ENCODE measurements at places on chromosomes 5 and 9.

DNA sequence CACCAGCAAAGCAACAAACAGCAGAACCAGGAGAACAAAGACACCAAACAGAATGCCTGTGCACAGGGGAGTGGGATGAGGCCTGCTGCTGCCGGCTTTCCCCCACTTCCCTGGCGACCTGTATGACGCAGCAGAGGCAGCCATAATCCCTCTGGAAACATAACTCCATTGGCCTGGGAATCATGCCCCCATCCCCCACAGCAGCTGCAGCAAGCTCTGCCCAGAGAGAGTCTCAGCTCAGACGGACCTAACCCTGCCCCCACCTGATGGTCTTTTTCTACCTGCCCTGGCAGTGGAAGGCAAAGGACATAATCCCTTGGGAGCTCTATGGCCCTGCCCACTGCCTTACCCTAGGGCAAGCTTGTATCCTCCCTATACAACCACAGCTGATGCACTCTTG is 81.8 kb upstream of the FANCC start:
- H3K4me3 ChIP-seq: no peak overlapping the region
- no peak for DNase-seq
- H3K27ac ChIP-seq: no peak overlapping the region
- H3K4me1 ChIP-seq: peaks cover 4% of the 10 kb centered on the region

DNA sequence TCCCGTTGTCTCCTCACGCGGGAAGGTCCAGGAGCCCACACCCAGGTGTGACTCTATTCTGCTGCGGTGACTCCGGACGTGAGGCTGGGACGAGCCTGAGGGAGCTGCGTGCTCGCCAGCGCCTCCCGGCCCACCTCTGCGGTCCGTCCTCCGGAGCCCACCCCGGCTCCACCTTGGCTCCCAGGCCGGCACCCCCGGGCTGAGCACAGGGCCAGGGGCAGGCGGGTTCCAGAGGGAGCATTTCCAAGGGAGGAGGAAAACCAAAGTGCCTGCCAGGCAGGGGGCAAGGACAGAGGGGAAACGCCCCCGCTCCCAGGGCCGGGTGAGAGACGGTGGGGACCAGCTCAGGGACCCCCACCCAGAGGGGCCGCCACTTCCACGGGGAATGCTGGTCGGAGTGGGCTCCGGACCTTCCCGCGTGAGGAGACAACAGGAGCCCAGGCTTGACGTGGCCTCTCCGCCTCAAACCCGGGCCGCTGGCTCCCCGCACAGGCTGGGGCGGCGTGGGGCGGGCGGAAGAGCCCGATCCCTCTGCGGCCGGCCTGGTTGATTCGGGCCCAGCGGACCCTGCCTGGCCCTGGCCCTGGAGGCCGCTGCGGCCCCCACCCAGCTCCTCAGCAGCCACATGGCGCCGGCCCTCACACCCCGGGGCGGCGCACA is 26.0 kb downstream of the IRX4 start:
- H3K4me1 ChIP-seq: peaks cover 5% of the 10 kb centered on the region
- H3K36me3 ChIP-seq: no peaks in the 10 kb centered on the region
- no peak for DNase-seq
- H3K27ac ChIP-seq: no peak overlapping the region
- H3K27me3 ChIP-seq: peaks cover under 1% of the 10 kb centered on the region

DNA sequence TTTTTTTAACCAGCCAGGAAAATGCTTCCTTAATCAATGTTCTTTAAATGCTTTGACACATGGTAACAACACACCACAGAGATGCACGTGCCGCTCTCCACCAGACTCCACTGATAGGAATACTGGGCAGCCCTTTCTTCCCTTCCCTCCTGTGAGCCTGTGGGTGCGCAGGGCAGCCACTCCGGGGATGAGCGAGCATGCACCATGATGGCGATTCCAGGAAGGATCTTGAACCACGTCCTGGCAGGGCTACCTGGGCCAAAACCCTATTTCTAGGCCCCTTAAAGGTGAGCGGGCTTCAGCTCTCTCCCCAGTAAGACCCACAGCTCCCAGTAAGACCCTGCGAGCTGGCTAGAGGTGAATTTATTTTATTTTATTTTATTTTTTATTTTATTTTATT is 128.2 kb downstream of the MVB12B start:
- H3K27ac ChIP-seq: no peak overlapping the region
- H3K27me3 ChIP-seq: no peaks in the 10 kb centered on the region
- H3K4me1 ChIP-seq: peaks cover 11% of the 10 kb centered on the region
- no peak for DNase-seq
- no peak overlapping the region for H3K4me3 ChIP-seq
- peaks cover 9% of the 10 kb centered on the region for H3K36me3 ChIP-seq

GRCh38 chr5:34685485-34686165 is 29.5 kb downstream of the RAI14 start:
- no peaks in the 10 kb centered on the region for H3K27me3 ChIP-seq
- peaks cover 32% of the 10 kb centered on the region for H3K4me1 ChIP-seq
- peak overlapping the region; percentile 89 for H3K27ac ChIP-seq
- peak; percentile 64 for DNase-seq
- peaks cover 38% of the 10 kb centered on the region for H3K36me3 ChIP-seq

GRCh38 chr5:137802282-137803210 is 48.4 kb upstream of the HNRNPA0 start:
- H3K27ac ChIP-seq: no peak overlapping the region
- no peaks in the 10 kb centered on the region for H3K36me3 ChIP-seq
- peaks cover 42% of the 10 kb centered on the region for H3K27me3 ChIP-seq

DNA sequence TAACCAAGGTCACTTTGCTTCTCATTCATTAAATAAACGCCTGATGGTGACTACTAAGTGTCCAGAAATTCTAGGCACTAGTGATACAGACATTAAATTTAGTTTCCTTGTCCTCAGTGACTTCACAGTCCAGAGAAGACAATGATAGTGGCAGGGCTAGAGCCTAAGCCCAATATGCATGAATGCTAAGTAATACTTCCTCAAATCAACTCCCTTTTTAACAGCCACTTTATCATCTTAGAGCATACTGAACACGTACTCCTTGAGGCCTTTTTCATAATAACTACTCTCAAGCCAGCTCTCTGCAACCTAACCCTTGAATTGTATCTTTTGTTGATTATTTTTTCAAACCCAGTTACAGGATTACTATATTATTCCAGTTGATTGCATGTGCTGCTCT is 74.1 kb downstream of the STX17 start:
- no peak for DNase-seq
- H3K27me3 ChIP-seq: no peaks in the 10 kb centered on the region
- H3K27ac ChIP-seq: no peak overlapping the region
- H3K36me3 ChIP-seq: no peaks in the 10 kb centered on the region

DNA sequence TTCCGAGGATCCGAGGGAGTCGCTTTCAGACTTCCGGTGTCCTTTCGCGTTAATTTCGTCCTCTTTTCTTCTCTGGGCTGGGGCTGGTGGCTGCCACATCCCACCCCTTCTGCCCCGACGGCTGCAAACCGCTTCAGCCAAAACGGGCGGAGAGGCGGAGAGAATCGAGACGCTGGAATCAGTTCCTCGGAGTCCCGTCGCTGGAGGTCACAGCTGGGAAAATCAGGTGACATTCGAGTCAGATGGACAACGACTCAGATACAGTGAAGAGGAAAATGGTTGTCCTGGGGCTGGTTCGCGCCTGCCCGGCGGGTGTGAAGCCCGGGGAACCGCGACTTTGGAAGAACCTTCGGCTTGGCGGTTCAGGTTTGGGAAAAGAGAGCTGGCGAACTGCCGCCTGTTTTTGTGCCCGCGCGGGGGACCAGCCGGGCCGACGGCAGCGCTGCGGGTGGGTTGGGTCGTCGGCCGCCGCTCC is 8.9 kb upstream of the NKX2-5 start:
- no peak overlapping the region for H3K27ac ChIP-seq
- no peak overlapping the region for H3K4me3 ChIP-seq
- H3K36me3 ChIP-seq: no peaks in the 10 kb centered on the region

DNA sequence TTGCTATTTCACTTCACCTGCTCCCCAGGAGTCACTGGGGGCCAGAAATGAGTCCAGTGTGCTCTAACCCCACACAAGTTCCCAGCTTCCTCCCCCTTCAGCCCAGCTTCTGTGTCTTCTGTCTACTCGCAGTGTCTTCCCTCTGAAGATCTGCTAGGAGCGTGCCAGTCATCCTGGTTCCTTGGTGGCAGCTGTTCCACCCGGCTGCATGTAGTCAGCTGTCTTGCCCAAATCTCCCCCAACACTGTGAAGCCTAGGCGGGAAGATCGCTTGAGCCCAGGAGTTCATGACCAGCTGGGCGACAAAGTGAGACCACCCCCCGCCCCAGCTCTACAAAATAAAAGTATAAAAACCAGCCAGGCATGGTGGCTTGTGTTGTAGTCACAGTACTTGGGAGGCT is 154.0 kb downstream of the GDNF start:
- no peak overlapping the region for H3K27ac ChIP-seq
- H3K4me1 ChIP-seq: no peaks in the 10 kb centered on the region
- H3K36me3 ChIP-seq: no peaks in the 10 kb centered on the region
- DNase-seq: no peak
- H3K4me3 ChIP-seq: no peak overlapping the region
- no peaks in the 10 kb centered on the region for H3K27me3 ChIP-seq

GRCh38 chr9:84230355-84231145 is 110.0 kb downstream of the SLC28A3 start:
- H3K36me3 ChIP-seq: no peaks in the 10 kb centered on the region
- peaks cover 8% of the 10 kb centered on the region for H3K4me1 ChIP-seq
- no peak overlapping the region for H3K27ac ChIP-seq

DNA sequence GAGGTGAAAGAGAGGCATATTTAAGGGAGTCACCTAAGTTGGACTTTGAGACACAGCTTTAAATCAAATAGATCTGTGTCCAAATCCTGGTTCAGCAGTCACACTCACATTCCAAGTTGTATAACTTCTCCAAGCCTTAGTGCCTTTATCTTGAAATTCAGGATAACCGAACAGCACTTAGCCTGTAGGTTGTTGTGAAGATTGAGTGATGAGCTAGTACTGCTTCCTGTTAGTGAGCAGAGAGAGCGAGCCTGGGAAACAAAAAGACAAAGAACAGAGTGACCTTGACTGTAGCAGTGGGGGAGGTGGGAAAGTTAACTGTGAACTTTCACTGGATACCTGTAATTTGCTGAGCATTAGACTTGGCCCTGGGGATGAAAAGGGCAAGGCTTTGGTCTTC is 22.4 kb downstream of the MAML1 start:
- no peaks in the 10 kb centered on the region for H3K27me3 ChIP-seq
- H3K27ac ChIP-seq: no peak overlapping the region
- H3K4me3 ChIP-seq: no peak overlapping the region
- no peak for DNase-seq

GRCh38 chr5:149489605-149490037 is 61.6 kb downstream of the CSNK1A1 start:
- DNase-seq: no peak
- peaks cover 2% of the 10 kb centered on the region for H3K4me1 ChIP-seq
- no peaks in the 10 kb centered on the region for H3K27me3 ChIP-seq

DNA sequence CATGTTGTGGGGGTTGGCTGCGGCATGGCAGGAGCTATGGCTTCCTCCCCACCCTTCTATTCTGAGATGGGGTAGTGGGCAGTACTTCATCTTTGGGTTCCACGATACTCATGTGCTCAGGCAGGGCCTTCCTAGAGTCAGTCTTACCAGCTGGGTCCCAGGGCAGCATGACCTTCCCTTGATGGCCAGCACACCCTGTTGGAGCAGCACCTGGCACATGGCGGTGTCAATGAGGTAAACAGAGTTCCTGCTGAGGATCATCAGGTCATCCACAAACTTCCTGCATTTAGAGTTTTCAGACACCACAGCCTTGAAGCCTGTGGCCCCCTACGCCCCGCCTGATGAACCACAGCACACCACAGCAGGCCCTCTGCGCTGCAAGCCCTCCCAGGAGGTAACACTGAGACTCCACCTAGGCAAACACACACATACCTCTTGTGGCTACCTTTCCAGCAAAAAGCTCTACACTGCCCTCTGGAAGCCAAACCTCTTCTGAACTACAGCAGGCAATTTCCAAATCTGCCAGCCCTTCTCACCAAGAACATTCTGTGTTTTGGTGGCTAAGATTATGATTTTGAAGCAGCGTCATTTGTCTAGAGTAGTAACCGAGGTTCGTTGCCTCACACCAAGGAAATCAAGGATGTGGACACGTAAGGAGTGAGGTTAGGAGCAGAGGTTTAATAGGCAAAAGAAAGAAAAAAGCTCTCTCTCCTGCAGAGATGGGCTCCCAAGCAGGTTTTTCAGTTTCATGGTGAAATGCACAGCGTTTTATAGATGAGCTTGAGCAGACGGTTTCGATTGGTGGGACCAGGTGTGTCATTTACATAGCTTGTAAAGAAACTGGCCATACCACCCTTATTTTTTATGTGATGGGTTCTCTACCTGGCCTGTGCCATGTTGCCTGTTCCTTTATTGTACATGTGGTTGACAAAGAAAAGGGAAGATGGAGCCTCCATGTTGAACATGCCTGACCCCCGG is 20.3 kb upstream of the TMEM174 start:
- no peak overlapping the region for H3K4me3 ChIP-seq
- H3K27me3 ChIP-seq: peaks cover 3% of the 10 kb centered on the region
- DNase-seq: no peak
- H3K36me3 ChIP-seq: no peaks in the 10 kb centered on the region
- no peaks in the 10 kb centered on the region for H3K4me1 ChIP-seq
- no peak overlapping the region for H3K27ac ChIP-seq

DNA sequence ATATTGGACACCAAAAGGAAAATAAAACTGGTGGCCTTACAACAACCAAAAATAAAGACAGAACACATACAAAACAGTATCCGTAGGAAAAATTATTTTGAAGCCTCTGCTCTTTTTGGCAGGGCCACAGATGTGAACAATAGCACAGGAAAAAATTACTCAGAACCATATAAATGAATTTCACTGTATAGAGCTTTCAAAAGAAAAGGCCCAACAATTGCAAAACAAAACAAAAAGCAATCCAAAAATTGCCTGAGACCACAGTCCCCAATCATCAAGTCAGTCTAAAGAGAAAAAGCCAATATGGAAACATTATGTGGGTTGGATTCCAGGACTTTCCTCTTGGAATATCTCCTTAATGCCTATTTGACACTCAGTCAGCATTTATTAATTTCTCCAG is 243.8 kb downstream of the CEMIP2 start:
- no peak overlapping the region for H3K27ac ChIP-seq
- DNase-seq: no peak
- H3K4me1 ChIP-seq: no peaks in the 10 kb centered on the region
- no peaks in the 10 kb centered on the region for H3K36me3 ChIP-seq

DNA sequence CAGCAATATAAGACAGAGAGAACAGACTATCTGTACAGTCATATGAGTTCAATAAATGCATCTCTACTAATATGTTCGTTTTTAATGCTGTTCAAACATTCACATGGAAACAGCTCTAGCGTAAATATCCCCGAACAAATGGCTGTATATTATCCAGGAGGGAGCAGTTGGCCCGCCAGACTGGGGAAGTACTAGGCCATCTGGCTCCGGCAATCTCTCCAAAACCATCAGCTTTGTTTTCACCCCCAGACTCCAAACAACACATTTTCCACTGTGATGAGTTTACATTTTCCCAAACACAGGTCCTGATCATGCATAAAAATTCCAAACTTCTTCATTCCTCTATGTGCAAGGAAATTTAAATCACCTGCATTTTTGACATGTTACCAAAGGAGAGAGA is 8.7 kb downstream of the EBF1 start:
- no peak overlapping the region for H3K4me3 ChIP-seq
- H3K4me1 ChIP-seq: peaks cover 6% of the 10 kb centered on the region
- no peak for DNase-seq
- H3K27me3 ChIP-seq: no peaks in the 10 kb centered on the region

- peaks cover 37% of the 10 kb centered on the region for H3K36me3 ChIP-seq
- H3K4me3 ChIP-seq: no peak overlapping the region
- no peak overlapping the region for H3K27ac ChIP-seq
- no peaks in the 10 kb centered on the region for H3K4me1 ChIP-seq
- DNase-seq: no peak
- no peaks in the 10 kb centered on the region for H3K27me3 ChIP-seq
Observed at GRCh38 chr5:278646-279045, 7.2 kb downstream of the PDCD6 start.

- no peak overlapping the region for H3K4me3 ChIP-seq
- H3K36me3 ChIP-seq: no peaks in the 10 kb centered on the region
- no peak overlapping the region for H3K27ac ChIP-seq
- H3K27me3 ChIP-seq: no peaks in the 10 kb centered on the region
Observed at GRCh38 chr9:19770973-19771372, 17.9 kb downstream of the SLC24A2 start.

Data from neuronal stem cell (in vitro differentiated cells).